Thyroid gland (tissue), 4 donors: ENCODE measurements at places on chromosomes 3 and 15.

DNA sequence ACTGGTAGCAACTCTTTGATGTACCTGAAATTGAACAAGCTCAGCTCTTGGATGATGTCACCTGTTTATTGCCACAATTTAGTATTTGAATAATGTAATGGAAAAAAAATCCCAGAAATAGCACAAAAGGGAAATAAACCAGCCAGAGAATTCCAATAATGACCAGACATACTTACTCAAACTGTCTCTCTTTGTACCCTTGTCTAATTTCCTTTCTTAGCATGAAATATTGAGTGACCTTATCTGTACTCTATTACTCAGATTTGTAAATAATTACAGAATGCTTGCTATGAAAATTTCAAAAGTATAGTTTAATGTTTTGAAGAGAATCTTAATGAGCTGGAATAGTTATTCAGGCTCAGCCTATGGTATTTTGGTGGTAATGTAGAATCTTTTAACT is 555.4 kb upstream of the SGO1 start:
- no peak for DNase-seq

DNA sequence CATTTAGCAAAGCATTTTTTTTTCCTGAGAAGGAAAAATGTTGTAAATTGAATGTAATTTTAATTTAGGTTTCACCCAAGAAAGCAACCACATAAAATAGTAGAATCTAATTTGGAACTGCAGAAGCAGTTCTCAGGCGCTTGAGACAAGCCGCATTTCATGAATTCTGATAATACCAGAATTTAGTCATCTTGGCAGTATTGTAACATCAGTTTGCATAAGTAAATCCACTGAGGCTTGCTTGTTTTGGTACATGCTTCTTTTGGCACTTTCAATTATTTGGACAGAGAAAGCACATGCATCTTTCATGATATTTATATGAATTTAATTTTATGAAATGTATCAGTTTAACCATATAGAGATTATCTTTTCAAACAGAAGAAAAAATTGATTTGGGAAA is 389.7 kb upstream of the ROBO1 start:
- no peak for DNase-seq

- DNase-seq: no peak
Measured at GRCh38 chr3:22269831-22270230, 518.8 kb upstream of the ZNF385D start.

GRCh38 chr3:172134352-172134751 is 95.0 kb downstream of the FNDC3B start:
- DNase-seq: no peak
